EH (cell line): ENCODE measurements at places on chromosomes 7 and 10.

DNA sequence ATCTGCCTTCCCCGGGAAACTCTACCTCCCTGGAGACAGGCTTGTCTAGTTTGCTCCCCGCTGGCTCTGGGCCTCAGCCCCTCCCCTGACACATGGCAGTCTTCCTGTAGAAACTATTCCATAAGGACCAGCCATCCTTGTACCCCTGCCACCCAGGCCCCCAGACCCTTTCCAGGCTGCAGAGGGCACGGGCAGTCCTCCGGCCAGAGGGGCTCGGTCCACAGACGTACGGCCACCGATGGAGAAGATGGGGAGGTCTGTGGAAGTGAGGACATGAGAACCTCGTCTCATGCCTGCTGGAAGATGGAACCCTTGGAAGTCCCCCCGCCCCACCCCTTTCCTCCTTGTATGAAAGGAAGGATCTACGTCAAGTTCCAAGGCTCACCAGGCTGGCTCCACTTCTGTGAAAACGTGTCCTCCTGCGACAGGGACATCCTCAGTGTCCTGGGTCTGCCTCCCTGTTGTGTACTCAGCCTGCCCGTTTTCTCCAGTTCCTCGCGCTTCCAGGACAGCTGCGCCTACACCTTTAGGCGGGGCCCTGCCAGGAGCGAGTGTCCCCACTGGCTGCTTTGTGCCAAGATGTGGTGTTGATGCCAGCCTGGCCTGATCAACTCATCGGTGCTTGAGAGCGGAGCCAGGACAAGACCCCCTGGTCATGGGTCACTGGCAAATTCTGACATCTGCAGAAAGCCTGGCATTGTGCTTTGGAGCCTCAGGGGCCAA, 414.9 kb downstream of the GLRX3 start:
- DNase-seq, result no peak

DNA sequence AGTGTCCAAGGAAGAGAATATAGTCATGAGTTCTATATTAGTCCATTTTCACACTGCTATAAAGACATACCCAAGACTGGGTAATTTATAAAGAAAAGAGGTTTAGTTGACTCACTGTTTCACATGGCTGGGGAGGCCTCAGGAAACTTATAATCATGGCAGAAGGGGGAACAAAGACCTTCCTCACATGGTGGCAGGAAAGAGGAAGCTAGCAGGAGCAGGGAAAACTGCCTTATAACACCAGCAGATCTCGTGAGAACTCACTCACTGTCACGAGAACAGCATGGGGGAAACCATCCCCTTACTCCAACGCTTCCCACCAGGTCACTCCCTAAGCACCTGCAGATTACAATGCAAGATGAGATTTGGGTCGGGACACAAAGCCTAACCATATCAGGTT, 139.0 kb upstream of the ZNF438 start:
- no peak for DNase-seq

DNA sequence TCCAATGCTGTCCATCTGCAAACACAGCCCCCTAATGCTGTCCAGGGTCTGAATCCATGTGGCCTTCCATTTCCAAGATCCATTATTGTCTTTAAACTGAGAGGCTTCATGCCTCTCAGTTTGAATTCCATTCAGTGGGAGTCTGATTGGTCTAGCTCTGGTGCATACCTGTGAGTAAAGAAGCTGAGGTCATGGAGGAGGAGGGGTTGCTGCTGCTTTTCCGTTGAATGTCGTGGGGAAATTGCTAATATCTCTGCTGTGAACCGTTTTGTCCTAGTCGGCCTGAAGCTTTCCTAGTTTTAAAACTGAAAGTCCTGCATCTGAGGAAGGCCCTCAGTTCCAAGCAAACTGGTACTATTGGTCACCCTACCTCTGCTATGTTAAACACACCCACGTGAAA, 17.7 kb downstream of the SH2D4B start:
- DNase-seq, result no peak

- no peak for DNase-seq
These were observed 127.3 kb downstream of the CAMK1D start for GRCh38 chr10:12476656-12477055.

DNA sequence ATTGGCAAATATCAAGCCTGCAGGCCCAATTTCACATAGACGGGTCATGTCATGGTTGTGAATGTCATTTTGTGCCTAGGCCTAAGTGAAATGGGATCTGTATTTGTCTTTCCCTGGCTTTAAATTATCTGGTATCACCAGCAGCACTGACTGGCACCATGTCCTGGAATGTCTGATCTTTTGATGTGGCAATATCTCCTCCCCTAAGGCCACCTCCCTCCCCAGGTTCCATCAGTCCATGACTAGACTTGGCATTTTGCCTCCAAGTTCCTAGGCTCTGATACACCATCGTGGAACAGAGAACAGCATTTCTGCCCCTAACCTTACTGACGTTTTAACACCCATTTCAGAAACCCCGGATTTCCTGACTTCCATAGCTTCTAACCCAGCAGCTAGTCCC, 513.9 kb downstream of the GALNT17 start:
- DNase-seq, result no peak

GRCh38 chr7:140342727-140343514, 55.4 kb downstream of the SLC37A3 start:
- DNase-seq, result peak; percentile 33

DNA sequence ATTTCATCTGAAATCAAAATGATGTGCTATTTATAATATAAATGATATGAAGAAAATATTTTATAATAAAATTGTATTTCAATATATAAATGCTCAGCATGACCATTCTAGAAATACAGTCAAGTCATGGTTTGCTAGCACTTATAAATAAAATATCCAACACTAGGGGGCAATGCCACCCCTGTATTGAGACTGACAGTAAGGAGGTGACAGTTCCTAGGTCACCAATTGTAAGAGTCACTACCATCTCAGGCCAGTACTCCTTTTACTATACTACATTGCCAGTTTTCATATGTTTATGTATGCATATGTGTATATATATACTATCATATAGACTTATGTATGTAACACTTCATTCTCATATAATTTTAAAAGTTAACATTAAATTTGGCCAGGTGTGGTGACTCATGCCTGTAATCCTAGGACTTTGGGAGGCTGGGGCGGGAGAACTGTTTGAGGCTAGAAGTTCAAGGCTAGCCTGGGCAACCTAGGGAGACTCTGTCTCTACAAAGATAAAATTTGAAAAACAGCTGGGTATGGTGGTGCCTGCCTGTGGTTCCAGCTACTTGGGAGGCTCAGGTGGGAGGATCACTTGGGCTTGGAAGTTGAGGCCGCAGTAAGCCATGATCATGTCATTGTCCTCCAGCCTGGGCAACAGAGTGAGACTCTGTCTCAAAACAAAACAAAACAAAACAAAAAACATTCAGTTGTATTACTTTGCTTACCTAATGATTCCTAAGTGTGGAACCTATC, 2.4 kb upstream of the CNOT4 start:
- DNase-seq, result peak; percentile 65

DNA sequence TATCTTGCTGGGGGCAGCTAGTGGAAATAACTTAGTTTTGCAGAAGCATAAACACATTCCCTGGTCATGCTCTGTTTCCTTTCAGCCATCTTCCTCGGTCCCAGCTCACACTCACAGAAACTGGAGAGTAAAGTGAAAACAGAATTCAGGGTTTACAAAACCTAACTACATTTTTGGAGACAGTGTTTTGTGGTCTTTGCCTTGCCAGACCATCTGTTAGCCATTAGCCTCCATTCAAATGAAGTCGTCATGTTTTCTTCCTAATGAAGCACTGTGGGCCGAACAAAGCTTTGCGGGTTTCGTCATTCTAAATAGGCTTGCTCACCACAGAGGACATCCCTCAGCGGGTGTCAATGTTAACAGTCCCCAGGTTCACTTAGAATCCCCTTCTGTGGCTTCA, 214.6 kb upstream of the TMEM72 start:
- DNase-seq, result peak; percentile 95

- no peak for DNase-seq
These were observed 282.3 kb downstream of the USP6NL start for GRCh38 chr10:11329062-11329673.

- no peak for DNase-seq
These were observed 33.7 kb downstream of the STAMBPL1 start for GRCh38 chr10:88913788-88914187.

DNA sequence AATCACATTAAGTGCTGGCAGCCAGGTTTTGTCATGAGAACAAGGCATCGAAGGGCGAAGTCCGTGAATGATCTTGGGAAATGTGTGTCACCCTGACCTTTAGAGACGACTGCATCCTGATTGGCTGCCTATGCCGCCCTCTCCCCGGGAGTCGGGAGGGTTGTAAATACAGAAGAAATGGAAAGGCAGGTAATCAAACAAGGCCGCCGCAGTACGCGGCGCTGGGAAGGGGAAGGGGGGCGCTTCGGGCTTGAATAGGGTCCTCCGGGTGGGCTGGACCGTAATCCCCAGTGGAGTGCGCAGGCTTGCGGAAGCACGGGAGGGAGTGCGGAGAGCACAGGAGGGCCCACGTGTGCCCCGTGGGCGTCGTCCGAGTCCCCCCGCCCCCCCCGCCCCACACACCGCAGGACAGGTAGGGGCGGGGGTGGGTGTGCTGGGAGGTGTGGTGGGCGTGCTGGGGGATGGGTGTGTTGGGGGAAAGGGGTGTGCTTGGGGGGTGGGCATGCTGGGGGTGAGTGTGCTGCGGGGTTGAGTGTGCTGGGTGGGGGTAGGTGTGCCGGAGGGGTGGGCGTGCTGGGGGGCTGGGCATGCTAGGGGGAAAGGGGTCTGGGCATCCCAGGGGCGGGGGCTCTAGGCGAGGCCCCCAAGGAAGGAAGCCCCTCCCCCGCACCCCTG, 169.4 kb downstream of the ARHGAP12 start:
- DNase-seq, result peak; percentile 46

DNA sequence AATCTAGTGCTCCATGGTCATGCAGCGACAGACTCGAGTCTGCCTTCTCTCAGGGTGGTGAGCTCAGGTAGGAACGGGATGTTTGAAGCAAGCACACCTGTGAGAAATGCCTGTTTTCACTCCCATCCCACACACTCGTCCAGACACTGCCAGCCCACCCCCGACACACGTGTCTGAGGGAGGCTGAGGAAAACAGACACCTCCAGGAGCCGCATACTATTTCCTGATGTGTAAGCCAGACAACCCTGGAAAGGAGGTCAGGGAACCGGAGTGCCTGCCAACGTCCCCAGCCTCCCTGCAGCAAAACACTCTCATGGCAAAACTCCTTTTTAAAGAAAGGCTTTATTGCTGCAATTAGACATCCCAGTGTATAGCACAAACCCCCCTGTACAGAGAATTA, 80.2 kb downstream of the ALOX5 start:
- no peak for DNase-seq

DNA sequence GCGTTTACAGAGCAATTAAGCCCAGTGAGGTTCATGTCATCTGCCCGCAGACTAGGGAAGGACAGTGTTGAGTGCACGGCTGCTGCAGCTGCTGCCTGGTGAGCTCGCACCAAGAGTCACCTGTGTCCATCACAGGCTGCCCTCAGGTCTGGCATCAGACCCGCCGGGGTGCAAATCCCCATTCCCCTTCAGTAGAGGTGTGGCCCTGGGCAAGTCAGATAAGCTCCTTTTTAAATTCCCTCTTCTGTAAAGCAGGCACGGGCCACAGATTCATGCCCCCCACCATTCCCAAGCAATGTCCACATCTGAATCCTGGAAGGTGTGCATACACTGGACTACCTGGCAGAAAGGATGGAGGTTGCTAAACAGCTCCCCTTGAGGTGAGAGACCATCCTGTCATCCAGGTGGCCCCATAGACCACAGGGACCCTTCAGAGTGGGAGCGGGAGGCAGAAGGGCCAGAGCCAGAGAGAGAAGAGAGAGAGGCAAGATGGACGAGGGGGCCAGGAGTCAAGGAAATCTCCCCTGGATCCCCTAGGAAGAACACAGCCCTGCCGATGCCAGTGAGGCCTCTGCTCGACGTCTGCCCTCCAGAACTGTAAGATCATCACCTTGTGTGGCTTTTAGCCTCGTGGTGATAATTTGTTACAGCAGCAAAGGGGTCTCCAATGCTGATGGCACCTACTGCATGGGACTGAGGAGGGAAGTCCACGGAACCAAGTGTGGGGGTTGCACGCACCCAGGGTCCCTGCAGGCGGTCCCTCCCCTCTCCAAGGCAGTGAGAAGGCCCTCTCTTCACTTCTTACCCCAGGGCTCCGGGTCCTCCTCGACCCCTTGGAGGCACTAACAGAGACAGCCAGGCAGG, 168.8 kb downstream of the TCERG1L start:
- DNase-seq, result no peak

GRCh38 chr7:26580711-26581110, 283.7 kb downstream of the SKAP2 start:
- no peak for DNase-seq

DNA sequence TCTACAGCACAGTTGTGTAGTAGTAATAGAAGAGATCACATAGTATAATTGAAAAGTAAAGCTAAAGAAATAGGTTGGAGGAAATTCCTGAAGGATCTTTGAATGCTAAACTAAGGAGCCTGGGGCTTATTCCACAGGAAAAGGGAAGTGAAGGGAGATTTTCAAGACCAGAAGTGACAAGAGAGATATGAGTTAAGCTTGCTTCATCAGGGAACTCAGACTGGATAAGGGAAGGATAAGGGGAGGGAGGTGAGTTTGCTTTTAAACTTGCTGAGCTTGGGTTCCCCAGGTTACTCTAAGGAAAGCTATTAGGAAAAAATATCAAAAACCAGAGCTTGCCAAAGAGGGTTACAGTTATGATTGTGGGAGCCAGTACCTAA, 182.4 kb downstream of the RAPGEF5 start:
- DNase-seq, result no peak

GRCh38 chr7:34900891-34901513, 136.3 kb downstream of the DPY19L1 start:
- DNase-seq, result no peak

DNA sequence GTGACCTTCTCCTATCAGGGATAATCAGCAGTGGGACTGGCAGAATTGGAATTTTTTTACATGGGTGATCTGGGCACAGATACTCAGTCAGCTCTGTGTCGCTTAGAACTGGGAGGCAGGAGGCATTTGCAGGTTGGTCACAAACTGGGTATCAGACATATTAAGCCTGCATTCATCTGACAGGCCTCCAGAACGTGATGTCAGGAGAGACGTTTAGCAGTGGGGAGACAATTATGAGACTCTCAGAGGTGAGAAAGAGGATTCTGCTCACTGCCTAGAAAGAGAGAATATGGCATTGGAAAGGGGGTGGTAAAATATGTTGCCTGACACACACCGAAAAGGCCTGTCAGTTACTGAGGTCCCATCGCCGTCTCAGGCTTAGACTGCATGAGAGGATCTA, 717.6 kb upstream of the GALNT17 start:
- DNase-seq, result no peak

DNA sequence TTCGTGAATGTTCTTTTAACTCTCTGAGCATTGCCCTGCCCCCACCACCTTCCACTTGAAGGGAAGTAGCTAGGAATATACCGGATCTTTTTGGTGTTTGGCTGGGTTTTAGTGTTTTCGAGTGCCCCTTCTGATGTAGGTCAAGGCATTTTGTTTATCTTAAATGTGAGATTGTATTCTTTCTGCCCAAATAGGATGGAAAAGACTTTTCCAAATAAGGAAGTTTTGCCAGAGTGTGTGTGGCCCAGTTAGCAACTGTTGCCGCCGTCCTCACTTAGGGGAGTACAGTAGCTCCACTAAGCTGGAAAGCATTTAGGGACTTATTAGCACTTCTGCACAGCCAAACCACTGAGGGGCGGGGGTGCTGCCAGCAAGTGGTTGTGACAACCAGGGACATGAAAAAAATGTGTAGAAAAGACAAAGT, 29.8 kb upstream of the VCL start:
- DNase-seq, result peak; percentile 57

- DNase-seq, result peak; percentile 77
These were observed 13.2 kb downstream of the TACR2 start for GRCh38 chr10:69403519-69403918.

- DNase-seq, result no peak
These were observed 14.1 kb downstream of the GLI3 start for GRCh38 chr7:42222891-42223290.

GRCh38 chr7:119545118-119545517, 727.9 kb upstream of the KCND2 start:
- DNase-seq, result no peak
